ENCODE measurements at places on chromosomes 5 and 9.

GRCh38 chr9:93500571-93501298, 47.4 kb upstream of the FAM120AOS start:
- DNase-seq, result no peak

DNA sequence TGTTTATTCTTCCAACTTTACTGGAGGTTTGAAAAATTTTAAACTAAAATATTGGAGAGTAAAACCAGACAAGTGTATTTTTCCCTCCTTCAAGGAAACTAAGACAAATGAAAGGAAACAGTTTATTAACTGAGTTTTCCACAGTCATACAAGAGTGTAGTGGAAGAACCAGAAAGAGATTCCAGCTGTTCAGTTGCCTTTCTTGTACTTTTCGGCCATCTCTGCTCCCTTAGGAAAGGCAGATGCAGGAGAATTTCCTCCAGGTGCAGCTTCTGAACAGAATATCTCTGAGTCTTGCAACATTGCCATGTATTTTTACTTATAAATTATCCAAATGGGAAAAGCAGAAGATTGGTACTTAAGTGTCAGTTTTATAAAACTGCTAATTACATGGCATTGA, 217.1 kb downstream of the MAST4 start:
- no peak for DNase-seq

- no peak for DNase-seq
These were observed 179.0 kb downstream of the ROR2 start for GRCh38 chr9:91771027-91771426.

DNA sequence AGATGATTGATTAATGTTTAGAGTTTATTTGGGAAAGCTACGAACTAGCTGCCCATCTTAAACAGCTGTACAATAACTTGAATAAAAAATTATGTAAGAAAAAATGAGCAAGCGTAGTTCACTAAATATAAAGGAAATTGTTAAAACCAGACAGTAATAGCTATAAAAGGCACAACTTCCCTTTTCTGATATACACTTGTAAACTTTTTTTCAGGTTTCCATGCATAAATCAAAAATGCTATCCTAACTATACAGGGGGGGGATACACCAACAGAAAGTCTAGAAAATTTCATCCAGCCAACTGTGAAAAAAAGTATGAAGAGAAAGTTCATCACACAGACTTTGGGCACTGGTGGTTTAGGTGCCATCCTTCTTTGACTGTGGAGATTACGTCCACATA, 122.3 kb downstream of the NR3C1 start:
- no peak for DNase-seq

DNA sequence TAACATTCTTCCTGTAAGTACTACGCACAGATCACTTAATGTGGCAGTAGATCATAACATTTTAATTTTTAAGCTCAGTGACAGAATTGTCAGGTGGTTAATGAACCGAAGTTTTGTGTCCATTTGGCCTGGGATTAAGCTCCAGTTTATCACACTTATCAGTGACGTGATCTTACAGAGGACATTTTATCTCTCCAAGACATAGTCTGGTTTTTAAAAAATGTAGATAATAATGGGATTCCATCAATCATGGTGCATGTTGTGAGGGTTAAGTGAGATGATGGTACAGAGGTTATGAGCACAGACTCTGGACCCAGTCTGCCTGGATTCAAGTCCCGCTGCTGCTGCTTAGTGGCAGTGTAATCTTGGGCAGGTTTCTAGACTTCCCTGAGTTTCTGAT, 66.0 kb upstream of the ZFAND5 start:
- DNase-seq, result no peak

GRCh38 chr9:99109522-99109921, 4.6 kb downstream of the TGFBR1 start:
- no peak for DNase-seq

- DNase-seq, result peak; percentile 37
These were observed 1.8 kb downstream of the MARCHF6 start for GRCh38 chr5:10355071-10355889.

DNA sequence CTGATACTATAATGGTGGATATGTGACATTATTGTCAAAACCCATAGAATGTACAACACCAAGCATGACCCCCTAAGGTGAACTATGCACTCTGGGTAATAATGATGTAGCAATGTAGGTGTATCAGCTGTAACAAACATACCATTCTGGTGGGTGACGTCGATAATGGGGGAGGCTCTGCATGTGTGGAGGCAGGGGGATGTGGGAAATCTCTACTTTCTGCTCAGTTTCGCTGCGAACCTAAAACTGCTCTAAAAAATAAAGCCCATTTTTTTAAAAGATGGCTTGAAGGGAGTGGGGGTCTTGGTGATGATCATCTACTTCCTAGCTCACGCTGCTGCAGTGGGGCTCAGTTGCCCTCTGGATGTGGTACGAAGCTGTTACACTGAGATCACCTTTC, 51.1 kb downstream of the RASGEF1C start:
- DNase-seq, result no peak

GRCh38 chr5:91514400-91514799, 131.3 kb upstream of the ARRDC3 start:
- no peak for DNase-seq

DNA sequence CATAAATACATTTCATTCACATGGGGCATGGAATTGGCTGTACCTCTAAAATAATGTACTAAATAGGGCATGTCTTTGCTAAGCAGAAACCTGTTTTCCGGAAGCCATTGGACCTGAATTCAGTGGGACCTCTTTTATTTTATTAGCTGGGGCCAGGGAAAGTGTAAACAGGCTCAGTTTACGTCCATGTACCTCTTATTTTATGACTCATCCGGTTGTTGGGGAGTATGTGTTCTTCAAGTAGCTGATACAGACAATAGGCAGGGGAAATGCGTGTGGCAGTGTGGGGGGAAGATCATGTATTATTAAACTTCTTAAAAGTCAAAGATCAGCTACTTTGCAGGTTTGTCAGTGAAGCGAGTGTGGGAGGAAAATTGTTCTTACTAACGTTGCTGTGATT, 1.4 kb upstream of the GDNF start:
- DNase-seq, result no peak

- no peak for DNase-seq
These were observed 1306.3 kb upstream of the ACO1 start for GRCh38 chr9:31078175-31078574.

DNA sequence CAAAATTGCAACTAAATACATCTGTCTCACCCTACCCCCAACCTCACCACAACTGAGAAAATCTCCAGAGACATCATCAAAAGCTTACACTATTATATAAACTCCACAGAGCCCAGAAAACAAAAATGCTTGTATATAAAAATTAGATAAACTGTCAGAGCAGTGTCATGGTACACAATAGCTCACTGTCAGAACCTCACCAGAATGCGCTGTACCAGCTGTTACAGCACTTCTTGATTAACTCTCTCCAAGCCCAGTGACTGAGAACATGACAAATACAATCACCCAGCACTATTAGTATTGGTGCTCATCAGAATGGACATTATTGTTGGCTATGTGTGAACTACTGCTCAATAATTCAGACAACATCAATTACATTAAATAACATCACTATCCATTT, 65.7 kb downstream of the ZDHHC21 start:
- DNase-seq, result no peak

DNA sequence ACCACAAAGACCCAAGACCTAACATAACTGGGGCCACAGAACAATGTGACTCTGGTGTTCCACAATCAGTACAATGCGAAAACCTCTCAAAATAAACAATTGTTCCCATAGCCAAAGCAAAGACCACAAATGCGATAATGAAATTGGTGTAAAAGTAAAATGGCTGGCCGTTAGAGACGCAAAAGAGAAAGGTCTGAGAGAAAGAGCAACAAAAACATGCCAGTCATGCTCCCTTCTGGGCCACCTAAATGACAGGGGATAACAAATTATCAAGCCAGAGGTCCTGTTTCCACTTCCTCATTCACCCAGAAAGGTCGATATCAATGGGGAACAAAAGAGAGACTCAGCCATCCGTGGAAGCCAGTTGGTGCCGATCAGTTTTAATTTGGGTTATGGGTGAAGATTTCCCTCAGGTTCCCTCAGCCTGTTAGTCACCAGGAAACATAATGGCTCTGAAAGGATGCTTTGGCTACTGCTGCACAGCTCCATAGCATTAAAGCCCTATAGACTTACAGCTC, 9.2 kb upstream of the CFAP95 start:
- DNase-seq, result no peak

DNA sequence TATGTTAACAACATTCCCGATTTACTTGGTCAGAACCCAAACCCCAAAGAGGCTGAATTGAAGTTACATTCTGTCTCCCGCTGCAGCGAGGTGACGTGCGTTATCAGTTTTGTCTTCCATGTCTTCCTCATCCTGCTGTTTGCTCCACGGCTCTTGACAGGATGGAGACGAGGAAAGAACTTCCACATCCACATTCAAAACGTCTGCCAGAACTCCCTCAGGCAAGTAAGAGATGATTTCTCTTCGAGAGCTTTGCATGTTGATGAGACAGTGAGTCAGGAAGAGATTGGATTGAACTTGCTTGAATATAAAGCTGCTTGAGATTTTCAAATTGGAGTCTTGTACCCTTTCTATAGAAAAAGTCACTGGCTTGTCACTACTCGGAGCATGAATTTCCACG, 242.6 kb downstream of the AUH start:
- no peak for DNase-seq

DNA sequence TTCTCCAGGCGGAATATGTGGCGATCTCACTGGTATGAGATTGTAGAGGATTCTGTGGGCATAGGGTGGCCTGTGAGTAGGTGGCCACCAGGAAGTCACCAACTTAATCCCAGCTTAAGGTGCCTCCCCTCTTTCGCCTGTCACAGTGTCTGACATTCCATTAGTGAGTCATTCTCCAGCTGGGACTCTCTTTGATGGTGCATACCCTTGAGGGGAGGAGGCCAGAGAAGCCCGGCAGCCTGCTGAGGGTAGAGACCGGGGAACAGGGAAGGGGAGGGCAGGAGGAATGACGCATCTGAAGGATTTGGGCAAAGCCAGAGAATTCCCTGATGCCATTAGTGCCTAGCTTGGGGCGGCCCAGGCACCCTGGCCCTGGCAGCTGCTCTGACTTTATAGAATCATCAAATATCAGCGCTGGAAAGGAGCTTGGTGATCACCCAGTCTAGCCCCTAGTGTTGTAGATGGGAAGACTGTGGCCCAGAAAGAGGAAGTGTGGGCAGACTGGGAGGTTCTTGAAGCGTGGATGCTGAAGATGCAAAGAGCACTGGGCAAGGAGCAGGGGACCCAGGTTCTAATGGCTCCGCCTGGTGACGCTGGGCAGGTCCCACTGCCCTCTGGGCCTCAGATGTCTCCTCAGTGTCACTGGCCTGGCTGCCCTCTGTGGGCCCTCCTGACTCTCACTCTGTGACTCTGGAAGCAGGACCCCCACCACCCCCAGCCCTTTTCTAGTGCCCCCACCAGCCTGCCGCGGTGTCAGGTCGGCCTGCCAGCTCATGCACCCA, 41.4 kb downstream of the DAB2IP start:
- DNase-seq, result no peak

- DNase-seq, result peak; percentile 89
These were observed 2.4 kb upstream of the VAV2 start for GRCh38 chr9:133994353-133995011.

- no peak for DNase-seq
These were observed 33.8 kb downstream of the TGFBI start for GRCh38 chr5:136062366-136063274.

DNA sequence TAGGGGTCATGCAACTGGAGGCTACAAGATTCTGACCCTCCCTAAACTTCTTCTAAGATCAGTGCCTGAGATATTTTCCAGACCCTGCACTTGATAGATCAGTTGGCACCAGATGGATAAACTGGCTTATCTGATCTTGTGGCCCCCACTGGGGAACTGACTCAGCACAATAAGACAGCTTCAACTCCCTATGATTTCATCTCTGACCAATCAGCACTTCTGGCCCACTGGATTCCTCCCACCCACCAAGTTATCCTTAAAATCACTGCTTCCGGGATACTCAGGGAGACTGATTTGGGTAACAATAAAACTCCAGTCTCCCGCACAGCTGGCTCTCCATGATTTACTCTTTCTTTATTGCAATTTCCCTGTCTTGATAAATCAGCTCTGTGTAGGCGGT, 2180.4 kb upstream of the WWC1 start:
- DNase-seq, result no peak

- DNase-seq, result no peak
These were observed 193.7 kb downstream of the PIK3R1 start for GRCh38 chr5:68409259-68409658.

GRCh38 chr9:126043681-126044080, 282.9 kb upstream of the MVB12B start:
- DNase-seq, result no peak

DNA sequence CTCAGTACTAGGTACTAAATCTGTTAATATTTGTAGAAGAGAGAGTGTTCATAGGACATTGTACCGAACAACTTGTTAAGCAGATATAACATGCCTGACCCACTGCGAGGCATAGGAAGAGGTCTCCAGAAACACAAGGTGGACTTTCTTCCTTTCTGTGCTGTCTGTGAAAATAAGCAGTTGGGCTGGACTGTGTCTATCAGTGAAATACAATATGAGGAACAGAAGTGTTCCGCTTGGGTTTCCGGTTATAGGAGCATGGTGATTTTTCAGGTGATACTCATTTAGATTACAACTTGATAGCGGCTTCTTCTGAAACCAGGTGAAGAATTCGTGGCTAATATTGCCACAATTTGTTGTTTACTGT, 60.9 kb upstream of the TLR4 start:
- no peak for DNase-seq

DNA sequence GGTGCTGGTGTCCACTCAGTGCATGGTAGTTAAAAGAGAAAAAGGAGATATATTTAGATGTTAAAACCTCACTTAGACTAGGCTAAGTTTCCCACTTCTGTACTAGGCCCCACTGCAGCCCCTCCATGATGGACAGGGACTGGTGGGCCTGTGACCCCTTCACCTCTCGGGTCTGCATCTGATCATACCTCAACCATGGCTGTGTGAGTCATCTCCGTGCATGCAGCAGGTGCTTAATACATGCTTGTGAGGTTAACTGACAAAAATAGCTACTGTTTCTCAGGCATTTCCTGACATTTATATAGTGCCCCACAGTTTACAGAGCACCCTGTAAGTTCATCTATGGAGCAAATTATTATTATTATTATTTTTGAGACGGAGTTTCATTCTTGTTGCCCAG, 8.4 kb upstream of the URM1 start:
- DNase-seq, result no peak

DNA sequence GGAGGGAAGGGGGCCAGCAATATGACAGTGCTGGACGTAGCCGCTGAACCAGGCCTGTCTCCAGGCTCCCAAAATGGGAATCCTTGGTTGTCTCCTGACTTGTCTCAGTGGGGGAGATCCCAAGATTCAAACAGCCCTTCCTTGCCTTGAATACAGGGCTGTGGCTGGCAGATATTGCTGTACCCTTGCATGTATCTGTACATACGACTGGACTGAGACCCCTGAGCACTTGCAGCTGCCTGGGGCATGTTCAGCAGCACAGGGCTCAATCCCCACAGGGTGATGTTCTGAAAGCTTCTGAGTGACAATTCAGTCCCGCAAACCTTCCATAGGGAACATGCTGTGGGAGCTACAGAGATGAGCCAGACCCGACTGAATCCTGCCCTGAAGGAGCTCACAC, 13.3 kb downstream of the OR13J1 start:
- no peak for DNase-seq
